ENCODE measurements at places on chromosomes 4 and X. TPM values are rescaled to one million over a fixed set of nuclear protein-coding genes. Genes with fewer than 3 reads are reported as not detected.

DNA sequence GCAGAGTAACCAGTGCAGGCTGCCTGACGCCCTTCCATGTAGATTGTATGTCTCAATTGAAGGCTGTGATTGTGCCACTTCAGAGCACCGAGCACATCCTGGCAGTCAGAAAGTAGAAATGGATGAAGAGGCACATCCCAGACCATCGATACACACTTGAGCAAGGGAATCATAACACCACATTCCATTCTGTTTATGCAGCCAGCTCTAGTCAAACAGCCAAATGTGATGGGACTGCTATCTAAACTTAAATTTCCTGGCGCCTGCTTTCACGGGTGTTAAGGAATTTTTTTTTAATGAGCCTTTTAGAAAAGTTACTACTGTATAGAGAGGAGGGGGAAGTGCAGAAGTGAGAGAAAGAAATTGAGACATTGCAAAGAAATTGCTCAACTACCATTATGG, 84.4 kb downstream of the PPARGC1A start:
- H3K27ac ChIP-seq = no peak overlapping the region
- H3K36me3 ChIP-seq = no peaks in the 10 kb centered on the region
- DNase-seq = no peak
- no peaks in the 10 kb centered on the region for H3K27me3 ChIP-seq
- no peak overlapping the region for H3K4me3 ChIP-seq

DNA sequence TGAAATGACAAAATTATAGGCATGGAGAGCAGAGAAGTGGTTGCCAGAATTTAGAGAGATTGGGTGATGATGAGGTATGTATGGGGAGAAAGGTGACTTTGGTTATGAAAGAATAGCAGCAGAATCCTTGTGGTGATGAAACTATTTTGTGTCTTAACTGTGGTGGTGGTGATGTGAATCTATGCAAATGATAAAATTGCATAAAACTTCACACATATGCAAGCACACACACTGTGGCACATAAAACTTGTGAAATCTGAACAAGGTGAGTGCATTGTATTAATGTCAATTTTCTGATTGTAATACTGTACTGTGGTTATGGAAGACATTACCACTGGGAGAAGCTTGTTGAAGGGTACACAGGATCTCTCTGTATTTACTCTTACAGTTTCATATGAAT, 91.0 kb downstream of the IL15 start:
- H3K36me3 ChIP-seq = no peaks in the 10 kb centered on the region
- H3K4me3 ChIP-seq = no peak overlapping the region
- H3K27me3 ChIP-seq = no peaks in the 10 kb centered on the region
- no peak for DNase-seq

GRCh38 chr4:105944540-105944939, 49.3 kb downstream of the NPNT start:
- no peak for DNase-seq
- no peak overlapping the region for H3K27ac ChIP-seq
- H3K4me1 ChIP-seq = no peaks in the 10 kb centered on the region
- H3K4me3 ChIP-seq = no peak overlapping the region

DNA sequence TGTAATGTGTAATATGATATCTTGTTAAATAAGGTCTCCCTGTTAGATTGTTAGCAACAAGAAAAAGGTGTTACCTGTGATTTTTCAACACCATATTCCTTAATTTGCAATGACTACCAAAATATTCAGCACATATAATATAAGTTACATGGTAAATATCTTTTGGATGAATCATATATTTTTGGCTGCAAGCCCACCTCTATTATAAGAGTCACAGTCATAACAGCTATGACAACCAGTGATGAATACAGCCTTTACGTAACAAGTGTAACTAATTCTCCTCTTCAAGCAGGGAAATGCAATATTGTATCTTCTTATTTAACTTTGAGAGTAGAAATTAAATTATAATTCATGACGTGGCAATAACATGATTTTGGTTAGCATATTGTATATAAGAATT, 187.0 kb downstream of the NLGN4X start:
- H3K4me1 ChIP-seq = no peaks in the 10 kb centered on the region
- H3K4me3 ChIP-seq = no peak overlapping the region

DNA sequence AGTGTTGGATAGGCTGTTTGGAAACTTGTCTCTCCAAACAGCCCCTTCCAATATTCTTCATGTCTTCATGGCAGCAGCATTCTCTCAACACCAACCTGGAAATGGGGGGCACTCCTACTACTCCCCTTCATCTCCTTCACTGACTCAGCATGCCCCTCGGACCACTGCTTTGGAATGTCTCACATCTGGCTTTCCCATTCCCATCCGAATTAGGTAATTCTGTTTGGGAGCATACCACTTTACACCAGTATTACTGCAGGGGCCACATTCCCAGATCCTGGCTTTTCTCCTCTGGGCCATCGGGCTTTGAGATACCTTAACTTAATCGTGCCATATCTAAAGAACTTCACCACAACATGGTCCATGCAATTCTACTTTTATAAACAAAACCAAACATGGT, 100.8 kb downstream of the MAML3 start:
- H3K27me3 ChIP-seq = no peaks in the 10 kb centered on the region
- no peak overlapping the region for H3K4me3 ChIP-seq
- H3K36me3 ChIP-seq = no peaks in the 10 kb centered on the region
- no peak for DNase-seq
- no peak overlapping the region for H3K27ac ChIP-seq
- peaks cover 8% of the 10 kb centered on the region for H3K4me1 ChIP-seq

- H3K36me3 ChIP-seq = no peaks in the 10 kb centered on the region
- no peak overlapping the region for H3K4me3 ChIP-seq
- no peak for DNase-seq
- H3K27ac ChIP-seq = no peak overlapping the region
- H3K27me3 ChIP-seq = no peaks in the 10 kb centered on the region
Observed at GRCh38 chr4:189162073-189162789, 778.4 kb upstream of the FRG1 start.

- H3K27me3 ChIP-seq = no peaks in the 10 kb centered on the region
- H3K4me1 ChIP-seq = no peaks in the 10 kb centered on the region
- no peak overlapping the region for H3K4me3 ChIP-seq
- H3K36me3 ChIP-seq = no peaks in the 10 kb centered on the region
- no peak overlapping the region for H3K27ac ChIP-seq
Observed at GRCh38 chr4:33200377-33200776, 2480.2 kb downstream of the PCDH7 start.

GRCh38 chr4:98612318-98613250, 45.8 kb downstream of the TSPAN5 start:
- no peak overlapping the region for H3K27ac ChIP-seq
- no peaks in the 10 kb centered on the region for H3K27me3 ChIP-seq
- no peak for DNase-seq
- H3K36me3 ChIP-seq = no peaks in the 10 kb centered on the region
- H3K4me1 ChIP-seq = peaks cover 24% of the 10 kb centered on the region

DNA sequence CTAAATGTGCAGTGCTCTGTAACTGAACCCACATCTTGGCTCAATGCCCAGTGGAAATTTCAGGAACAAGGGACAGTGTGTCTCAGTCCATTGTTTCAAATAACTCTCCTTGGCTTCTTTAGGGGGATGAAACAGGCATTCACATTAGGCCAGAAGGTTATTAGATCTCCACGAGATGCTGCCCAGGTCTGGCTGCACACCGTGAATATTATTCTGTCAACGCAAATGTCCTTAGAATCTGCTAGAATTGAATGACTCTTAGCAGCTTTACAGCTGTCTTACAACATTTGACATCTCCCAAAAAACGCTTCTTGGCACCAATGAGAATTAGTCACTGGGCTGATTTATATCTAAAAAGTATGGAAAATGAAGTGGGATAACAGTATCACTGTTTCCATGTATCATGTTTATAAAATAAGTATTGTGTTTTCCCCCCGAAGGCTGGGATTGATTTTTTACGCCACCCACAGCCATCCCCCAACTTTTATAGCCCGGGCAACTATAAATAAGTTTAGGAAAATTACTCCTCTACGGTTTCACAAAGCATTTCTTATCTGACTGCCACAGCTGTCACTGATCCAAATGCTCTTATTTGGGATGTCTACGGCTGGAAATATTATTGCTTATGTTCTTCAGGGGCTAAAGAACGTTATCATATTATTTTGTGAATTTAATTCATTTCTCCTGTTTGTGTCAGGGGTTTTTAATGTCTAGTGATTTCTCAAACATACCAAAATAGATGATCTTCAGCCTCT, 559.7 kb upstream of the FAT1 start:
- DNase-seq = no peak
- no peaks in the 10 kb centered on the region for H3K27me3 ChIP-seq
- no peaks in the 10 kb centered on the region for H3K36me3 ChIP-seq
- H3K27ac ChIP-seq = no peak overlapping the region

DNA sequence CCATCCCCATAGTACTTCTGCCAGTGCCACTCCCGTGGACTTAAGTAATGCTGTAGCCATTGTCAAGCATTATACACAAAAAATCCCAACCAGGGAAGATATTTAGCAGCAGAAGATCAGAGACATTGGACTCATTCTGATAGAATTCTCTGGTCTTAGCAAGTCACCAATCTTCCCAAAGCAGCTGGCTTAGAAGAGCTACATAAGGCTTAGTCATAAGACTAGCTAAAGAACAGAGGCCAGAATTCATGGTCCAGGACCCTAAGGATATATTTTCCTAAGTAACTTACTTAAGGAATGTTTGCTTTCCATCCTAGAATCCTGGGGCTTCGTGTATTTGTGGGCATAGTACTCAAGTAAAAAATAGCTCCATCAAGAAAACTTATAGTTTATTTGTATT, 100.3 kb upstream of the SLIT2 start:
- H3K27me3 ChIP-seq = no peaks in the 10 kb centered on the region
- no peaks in the 10 kb centered on the region for H3K36me3 ChIP-seq
- DNase-seq = no peak
- H3K27ac ChIP-seq = no peak overlapping the region
- H3K4me3 ChIP-seq = no peak overlapping the region

DNA sequence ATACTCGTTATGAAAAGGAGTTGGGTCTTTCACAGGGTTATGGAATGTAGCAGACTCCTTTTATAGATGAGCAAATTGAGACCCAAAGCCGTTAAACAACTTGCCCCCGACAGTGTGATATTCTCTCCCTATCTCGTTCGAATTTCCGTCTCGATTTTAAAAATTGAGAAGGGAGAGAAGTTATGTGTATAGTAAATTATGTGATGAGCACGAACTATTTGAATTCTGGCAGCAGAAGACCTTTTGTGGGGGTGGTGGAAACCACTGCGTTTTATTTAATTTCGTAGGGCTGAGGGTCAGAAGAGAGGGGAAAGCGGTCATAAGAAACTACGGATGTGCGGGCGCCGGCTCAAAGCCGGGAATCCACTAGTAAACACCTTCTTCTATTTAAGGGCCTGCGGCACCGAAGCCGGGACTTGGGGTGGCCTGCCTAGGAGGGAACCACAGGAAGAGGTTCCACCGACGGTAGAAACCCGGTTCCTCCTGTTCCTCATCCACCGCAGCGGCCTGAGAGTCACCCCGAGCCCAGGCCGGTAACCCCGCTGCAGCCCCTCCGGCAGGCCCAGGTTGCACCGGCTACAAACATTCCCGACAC, 1.5 kb upstream of the DDX3X start:
- H3K4me1 ChIP-seq = no peaks in the 10 kb centered on the region
- peak; percentile 25 for DNase-seq
- H3K36me3 ChIP-seq = no peaks in the 10 kb centered on the region
- peak overlapping the region; percentile 91 for H3K4me3 ChIP-seq

- H3K4me1 ChIP-seq = no peaks in the 10 kb centered on the region
- H3K27ac ChIP-seq = no peak overlapping the region
- no peak overlapping the region for H3K4me3 ChIP-seq
- DNase-seq = no peak
- H3K27me3 ChIP-seq = no peaks in the 10 kb centered on the region
Observed at GRCh38 chr4:129623233-129623875, 527.4 kb downstream of the C4orf33 start.

DNA sequence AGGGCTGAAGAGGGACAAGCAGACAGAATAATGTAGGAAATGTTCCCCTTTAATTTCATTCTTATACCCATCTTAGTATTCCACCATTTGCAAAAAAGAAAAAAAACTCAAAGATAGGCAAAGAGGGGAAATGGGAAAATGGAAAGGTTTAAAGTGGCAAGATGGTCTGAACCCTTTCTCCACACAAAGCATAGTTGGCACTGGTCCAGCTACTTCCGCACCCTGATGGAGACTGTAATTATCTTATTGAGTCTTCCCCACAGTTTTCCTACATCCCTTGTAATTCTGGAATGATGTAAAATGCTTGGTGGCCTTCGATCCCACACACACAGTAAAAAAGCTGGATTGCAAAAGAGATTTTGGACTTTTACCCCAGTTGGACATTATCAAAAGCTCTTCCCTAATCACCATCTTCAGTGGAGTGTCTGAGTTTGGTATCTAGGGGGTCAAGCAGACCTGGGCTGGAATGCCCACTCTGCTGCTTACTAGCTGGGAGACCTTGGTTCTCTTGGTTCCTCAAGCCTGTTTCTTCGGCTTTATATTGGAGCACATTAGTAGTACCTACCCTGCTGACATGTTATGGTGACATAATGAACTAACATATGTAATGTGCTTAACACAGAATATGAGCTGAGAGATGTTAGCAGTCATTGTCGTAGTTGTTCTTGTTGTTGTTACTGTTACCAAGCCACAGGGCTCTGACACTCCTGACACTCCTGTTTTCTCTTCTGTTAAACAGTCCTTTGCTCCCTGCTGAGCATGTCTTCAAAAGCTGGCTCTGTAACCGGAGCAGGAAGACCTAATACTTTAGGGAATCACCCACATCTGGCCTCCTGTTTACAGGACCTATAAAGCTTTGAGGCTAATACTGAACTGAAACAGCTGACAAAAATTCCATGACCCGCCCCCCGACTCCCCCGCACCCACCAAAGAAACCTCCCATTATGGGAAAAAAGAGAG, 4.7 kb downstream of the SRPX2 start:
- no peaks in the 10 kb centered on the region for H3K36me3 ChIP-seq
- DNase-seq = no peak
- H3K4me1 ChIP-seq = no peaks in the 10 kb centered on the region
- peak overlapping the region; percentile 83 for H3K27ac ChIP-seq

GRCh38 chr4:12439633-12440305, 1011.1 kb upstream of the HS3ST1 start:
- DNase-seq = no peak
- no peaks in the 10 kb centered on the region for H3K36me3 ChIP-seq
- no peak overlapping the region for H3K4me3 ChIP-seq
- H3K4me1 ChIP-seq = no peaks in the 10 kb centered on the region

DNA sequence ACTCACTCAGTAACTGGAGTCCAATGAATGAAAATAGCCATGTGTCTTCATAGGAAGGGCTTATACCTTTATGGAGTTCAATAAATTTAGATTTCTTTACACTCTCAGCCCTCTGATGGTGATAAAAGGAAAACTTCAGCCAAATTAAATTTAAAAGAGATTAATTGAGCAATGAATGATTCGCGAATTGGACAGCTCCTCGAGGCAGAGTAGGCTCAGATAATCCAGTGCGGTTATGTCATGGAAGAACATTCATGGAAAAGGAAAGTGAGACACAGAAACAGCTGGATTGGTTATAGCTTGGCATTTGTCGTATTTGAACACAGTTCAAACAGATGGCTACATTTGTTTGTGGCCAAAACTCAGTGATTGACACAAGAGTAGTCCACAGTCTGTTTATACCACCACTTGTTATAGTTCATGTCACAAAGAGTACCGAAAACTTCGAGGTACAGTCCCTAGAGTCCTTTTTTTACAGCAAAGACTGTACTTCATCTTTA, 54.6 kb upstream of the TACR3 start:
- no peak overlapping the region for H3K27ac ChIP-seq
- H3K27me3 ChIP-seq = no peaks in the 10 kb centered on the region
- no peaks in the 10 kb centered on the region for H3K4me1 ChIP-seq
- H3K4me3 ChIP-seq = no peak overlapping the region

Gene TBX22
- polyA plus RNA-seq = 27.3 TPM

Gene HEPH
- 10.8 TPM for polyA plus RNA-seq

Gene NXF2
- polyA plus RNA-seq = 16.9 TPM

Gene COL25A1
- polyA plus RNA-seq = 17.2 TPM

Gene SOWAHD
- 8.9 TPM for polyA plus RNA-seq

Gene MAP7D2
- polyA plus RNA-seq = 37.9 TPM

Gene TMPRSS11F
- polyA plus RNA-seq = 0.58 TPM

Data from testis (tissue), 5 donors.